ENCODE measurements at places on chromosomes 11 and 22. TPM values are rescaled to one million over a fixed set of nuclear protein-coding genes. Genes with fewer than 3 reads are reported as not detected.

The ANGPTL5 gene
- total RNA-seq: not detected

The SLC17A6 gene
- total RNA-seq: not detected

DNA sequence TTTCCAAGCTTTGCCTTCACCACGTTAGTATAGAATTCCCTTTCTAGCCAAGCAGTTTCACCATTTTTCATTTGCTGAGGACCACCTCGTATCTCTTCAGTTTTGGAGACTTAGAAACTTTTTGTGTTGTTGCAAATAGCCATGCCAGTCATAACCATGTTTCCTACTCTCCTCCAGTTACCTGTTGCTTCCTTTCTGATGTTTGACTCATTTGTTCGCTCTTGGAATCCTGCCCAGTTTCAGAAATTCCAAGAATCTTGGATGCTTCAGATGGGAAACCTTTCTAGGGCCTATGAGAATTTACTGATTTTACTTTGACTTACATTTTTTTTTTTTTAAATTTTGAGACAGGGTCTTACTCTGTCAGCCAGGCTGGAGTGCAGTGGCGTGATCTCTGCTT, 65.4 kb downstream of the PPP6R3 start:
- DNase-seq: no peak
- peaks cover 45% of the 10 kb centered on the region for H3K4me1 ChIP-seq
- H3K4me3 ChIP-seq: no peak overlapping the region
- H3K36me3 ChIP-seq: peaks cover 43% of the 10 kb centered on the region
- no peaks in the 10 kb centered on the region for H3K27me3 ChIP-seq
- H3K27ac ChIP-seq: no peak overlapping the region

GRCh38 chr22:44783581-44783980, 31.2 kb downstream of the ARHGAP8 start:
- H3K27ac ChIP-seq: no peak overlapping the region
- H3K4me3 ChIP-seq: peak overlapping the region; percentile 2
- peak; percentile 13 for DNase-seq
- H3K36me3 ChIP-seq: peaks cover 42% of the 10 kb centered on the region

The USP28 gene
- total RNA-seq: 20.0 TPM

DNA sequence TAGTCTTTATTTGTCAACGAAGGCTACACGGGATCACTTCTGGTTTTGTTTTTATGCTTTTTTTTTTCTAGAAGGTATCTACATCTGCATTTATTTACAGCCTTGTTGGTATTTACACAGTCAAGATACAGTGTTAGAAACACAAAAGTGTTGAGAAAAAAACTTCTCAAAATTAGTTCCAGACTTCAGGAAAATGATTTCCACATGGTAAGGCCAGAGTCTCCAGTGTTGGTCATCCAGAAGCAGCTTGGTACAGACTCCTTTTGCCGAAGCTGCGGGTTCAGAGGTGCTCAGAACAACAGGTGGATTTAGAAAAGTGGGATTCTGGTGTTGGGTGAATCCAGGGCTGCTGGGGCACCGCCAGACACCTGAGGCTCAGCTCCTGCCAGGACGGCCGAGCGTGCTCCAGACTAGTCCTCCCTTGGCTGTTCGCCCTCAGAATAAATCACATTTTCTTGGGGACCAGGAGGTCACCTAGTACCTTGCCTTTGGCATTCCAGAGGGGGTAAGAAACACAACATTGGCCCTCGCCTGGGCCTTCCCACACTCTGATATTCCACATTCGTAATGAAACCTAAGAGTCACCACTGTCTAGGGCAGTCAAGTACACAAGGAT, 78.7 kb upstream of the NARS2 start:
- no peak overlapping the region for H3K4me3 ChIP-seq
- no peaks in the 10 kb centered on the region for H3K4me1 ChIP-seq
- H3K36me3 ChIP-seq: no peaks in the 10 kb centered on the region
- peaks cover 61% of the 10 kb centered on the region for H3K27me3 ChIP-seq
- no peak for DNase-seq
- no peak overlapping the region for H3K27ac ChIP-seq

GRCh38 chr11:61782841-61783240, 9.6 kb downstream of the TMEM258 start:
- no peak for DNase-seq
- H3K4me3 ChIP-seq: no peak overlapping the region
- H3K4me1 ChIP-seq: no peaks in the 10 kb centered on the region
- peaks cover 72% of the 10 kb centered on the region for H3K36me3 ChIP-seq
- H3K27me3 ChIP-seq: no peaks in the 10 kb centered on the region

The CARD16 gene
- 13.0 TPM for total RNA-seq

The MMP12 gene
- total RNA-seq: not detected

- peaks cover 46% of the 10 kb centered on the region for H3K36me3 ChIP-seq
- no peaks in the 10 kb centered on the region for H3K27me3 ChIP-seq
- H3K4me1 ChIP-seq: peaks cover 13% of the 10 kb centered on the region
Measured at GRCh38 chr11:61331651-61332050, 1.3 kb downstream of the DDB1 start.

GRCh38 chr22:42811459-42811858, 45.6 kb downstream of the ARFGAP3 start:
- H3K4me3 ChIP-seq: no peak overlapping the region
- no peaks in the 10 kb centered on the region for H3K27me3 ChIP-seq
- H3K4me1 ChIP-seq: peaks cover under 1% of the 10 kb centered on the region
- H3K36me3 ChIP-seq: peaks cover 30% of the 10 kb centered on the region

DNA sequence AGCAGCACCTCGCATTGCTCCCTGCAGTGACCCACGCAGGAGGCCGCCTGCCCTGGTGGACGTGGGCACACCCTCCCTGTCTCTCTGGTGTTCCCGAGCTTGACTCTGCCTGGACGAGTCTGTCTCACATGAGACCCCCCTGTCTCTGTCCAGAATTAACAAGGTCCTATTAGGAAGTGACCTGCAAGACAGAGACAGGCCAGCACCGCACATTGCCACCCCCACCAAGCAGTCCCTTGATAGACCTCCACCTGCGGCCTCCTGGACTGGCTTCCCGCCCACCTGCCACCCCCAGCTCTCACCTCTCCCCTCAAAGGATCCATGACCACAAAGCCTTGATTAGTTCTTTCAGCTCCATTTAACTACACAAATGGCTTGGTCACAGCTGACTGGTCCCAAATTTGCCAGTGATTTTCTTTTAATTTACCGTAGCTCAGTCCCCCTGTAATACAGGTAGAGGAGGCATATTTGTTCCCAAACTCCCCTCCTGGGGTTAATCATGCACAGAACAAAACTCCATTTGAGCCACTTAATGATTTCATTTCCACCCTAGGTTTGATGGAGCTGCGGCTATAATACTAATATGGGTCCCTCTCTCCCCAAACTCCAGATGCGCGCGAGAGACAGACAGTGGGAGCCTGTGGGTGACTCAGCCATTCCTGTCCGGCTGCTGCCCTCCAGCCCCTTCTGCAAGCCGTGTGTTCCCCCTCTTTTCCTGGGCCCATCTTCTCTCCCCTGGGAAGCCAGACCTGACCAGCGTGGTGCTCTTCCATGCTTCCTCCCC, 11.2 kb downstream of the SPATA19 start:
- H3K36me3 ChIP-seq: peaks cover 9% of the 10 kb centered on the region
- no peak for DNase-seq
- peak overlapping the region; percentile 25 for H3K27ac ChIP-seq

GRCh38 chr11:59186130-59186594, 14.2 kb downstream of the DTX4 start:
- H3K27ac ChIP-seq: peak overlapping the region; percentile 94
- H3K4me3 ChIP-seq: peak overlapping the region; percentile 72
- peak; percentile 95 for DNase-seq

DNA sequence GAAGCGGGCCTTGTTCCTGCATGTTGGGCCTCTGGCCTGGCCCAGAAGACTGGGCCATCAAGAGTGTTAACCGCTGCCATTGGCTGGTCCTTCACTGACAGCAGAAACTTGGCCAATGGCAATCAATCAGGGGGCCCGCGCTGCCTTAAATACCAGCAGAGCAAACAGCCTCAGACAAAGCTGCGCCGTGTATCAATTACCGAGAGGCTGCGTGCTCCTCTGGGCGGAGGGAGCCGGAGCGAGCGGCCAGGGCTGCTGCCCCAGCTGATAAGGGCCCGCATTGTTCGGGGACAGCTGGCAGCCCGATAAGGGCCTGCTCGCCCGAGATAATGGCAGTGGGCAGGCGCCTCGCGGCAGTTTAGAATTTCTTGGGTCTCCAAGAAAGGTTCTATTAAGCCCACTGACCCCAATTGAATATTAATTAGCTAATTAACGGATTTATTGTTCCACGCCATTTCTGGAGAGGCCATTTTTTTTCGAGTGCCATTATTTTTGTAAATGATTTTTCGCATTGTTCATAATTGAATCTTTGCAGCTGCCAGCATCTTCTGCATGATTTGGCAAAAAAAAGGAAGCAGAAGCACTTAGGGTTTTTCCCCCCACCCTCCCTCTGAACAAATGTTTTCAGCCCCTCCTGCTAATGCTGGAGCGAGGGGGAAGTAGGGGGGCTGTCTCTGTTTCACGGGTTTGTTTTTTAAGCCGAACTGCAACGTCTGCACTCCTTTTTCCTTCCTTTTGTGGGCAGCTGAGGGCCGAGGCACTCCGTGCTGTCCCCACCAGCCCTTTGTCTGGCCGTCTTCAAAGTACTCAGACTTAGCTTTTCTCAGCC, 37.6 kb upstream of the RIC3 start:
- H3K27ac ChIP-seq: no peak overlapping the region
- no peaks in the 10 kb centered on the region for H3K36me3 ChIP-seq
- H3K27me3 ChIP-seq: peaks cover 99% of the 10 kb centered on the region

GRCh38 chr11:11746449-11746848, 95.3 kb upstream of the USP47 start:
- no peak overlapping the region for H3K4me3 ChIP-seq
- no peaks in the 10 kb centered on the region for H3K36me3 ChIP-seq
- peaks cover 74% of the 10 kb centered on the region for H3K27me3 ChIP-seq
- H3K27ac ChIP-seq: no peak overlapping the region
- H3K4me1 ChIP-seq: no peaks in the 10 kb centered on the region
- DNase-seq: no peak

- peaks cover 16% of the 10 kb centered on the region for H3K4me1 ChIP-seq
- peak overlapping the region; percentile 91 for H3K27ac ChIP-seq
- H3K4me3 ChIP-seq: peak overlapping the region; percentile 95
- H3K27me3 ChIP-seq: no peaks in the 10 kb centered on the region
- peak; percentile 54 for DNase-seq
Measured at GRCh38 chr11:32894149-32894827, 1.7 kb downstream of the QSER1 start.

The GP1BB gene
- not detected for total RNA-seq

GRCh38 chr11:125262830-125263218, 98.3 kb downstream of the PKNOX2 start:
- peaks cover 76% of the 10 kb centered on the region for H3K27me3 ChIP-seq
- no peak overlapping the region for H3K27ac ChIP-seq
- no peak for DNase-seq
- no peaks in the 10 kb centered on the region for H3K4me1 ChIP-seq
- H3K36me3 ChIP-seq: no peaks in the 10 kb centered on the region

GRCh38 chr11:64659417-64660144, 63.4 kb downstream of the NRXN2 start:
- peaks cover 96% of the 10 kb centered on the region for H3K27me3 ChIP-seq
- DNase-seq: no peak
- H3K27ac ChIP-seq: no peak overlapping the region
- H3K4me3 ChIP-seq: no peak overlapping the region

The SCGB2A2 gene
- total RNA-seq: not detected

GRCh38 chr11:75639762-75640181, 29.1 kb downstream of the MAP6 start:
- H3K27me3 ChIP-seq: peaks cover 69% of the 10 kb centered on the region
- no peak overlapping the region for H3K4me3 ChIP-seq
- H3K27ac ChIP-seq: no peak overlapping the region
- no peaks in the 10 kb centered on the region for H3K4me1 ChIP-seq
- no peak for DNase-seq
- H3K36me3 ChIP-seq: no peaks in the 10 kb centered on the region

GRCh38 chr11:134740590-134741261, 328.7 kb upstream of the B3GAT1 start:
- no peaks in the 10 kb centered on the region for H3K4me1 ChIP-seq
- DNase-seq: no peak
- no peak overlapping the region for H3K4me3 ChIP-seq
- no peaks in the 10 kb centered on the region for H3K36me3 ChIP-seq

DNA sequence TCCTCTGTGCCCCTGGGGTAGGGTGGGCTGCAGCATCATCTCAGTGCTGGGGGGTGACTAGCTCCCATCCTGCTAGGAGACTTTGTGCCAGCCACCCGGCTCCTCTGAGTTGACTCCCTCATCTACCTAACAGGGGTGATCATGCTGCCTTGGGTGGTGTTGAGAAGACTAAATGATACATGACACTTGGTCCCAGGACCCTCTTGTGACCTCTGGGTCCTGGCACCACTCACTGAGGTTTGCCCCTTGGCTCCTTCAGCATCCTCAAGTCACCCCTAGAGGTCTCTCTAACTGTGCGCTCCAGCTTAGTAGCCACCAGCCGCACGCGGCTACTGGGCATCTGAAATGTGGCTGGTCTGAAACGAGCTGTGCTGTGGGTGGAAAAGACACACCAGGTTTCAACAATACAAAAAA, 72.1 kb downstream of the LRRC32 start:
- no peak for DNase-seq
- H3K4me1 ChIP-seq: peaks cover 4% of the 10 kb centered on the region

DNA sequence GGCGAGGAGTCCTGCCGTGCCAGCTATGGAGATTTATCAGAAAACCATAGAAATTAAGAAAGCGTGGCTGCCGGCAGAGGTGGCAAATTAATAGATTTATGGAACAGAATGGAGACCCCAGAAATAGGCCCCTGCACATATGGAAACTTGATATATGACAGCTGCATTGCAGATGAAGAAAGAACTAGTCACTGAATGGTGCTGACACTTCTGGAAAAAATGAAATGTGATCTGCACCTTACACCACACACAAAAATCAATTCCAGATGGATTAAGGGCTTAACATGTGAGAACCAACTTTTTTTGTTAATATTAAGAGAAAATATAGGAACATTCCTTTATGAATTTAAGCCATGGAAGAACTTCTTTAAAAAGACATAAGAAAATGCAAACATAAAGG, 40.3 kb upstream of the TSKU start:
- no peak overlapping the region for H3K27ac ChIP-seq
- H3K4me3 ChIP-seq: no peak overlapping the region

GRCh38 chr11:62020661-62021060, 53.2 kb upstream of the FTH1 start:
- peaks cover 18% of the 10 kb centered on the region for H3K4me1 ChIP-seq
- DNase-seq: no peak
- H3K27ac ChIP-seq: no peak overlapping the region
- H3K36me3 ChIP-seq: peaks cover 5% of the 10 kb centered on the region
- no peak overlapping the region for H3K4me3 ChIP-seq
- H3K27me3 ChIP-seq: no peaks in the 10 kb centered on the region

- no peak overlapping the region for H3K27ac ChIP-seq
- no peaks in the 10 kb centered on the region for H3K27me3 ChIP-seq
- H3K4me3 ChIP-seq: no peak overlapping the region
- no peaks in the 10 kb centered on the region for H3K36me3 ChIP-seq
- no peak for DNase-seq
Measured at GRCh38 chr11:91435694-91436395, 788.8 kb upstream of the FAT3 start.

The NRXN2 gene
- not detected for total RNA-seq

- H3K4me3 ChIP-seq: no peak overlapping the region
- no peaks in the 10 kb centered on the region for H3K36me3 ChIP-seq
- no peak overlapping the region for H3K27ac ChIP-seq
- H3K27me3 ChIP-seq: no peaks in the 10 kb centered on the region
- no peaks in the 10 kb centered on the region for H3K4me1 ChIP-seq
- DNase-seq: no peak
Measured at GRCh38 chr11:90242894-90243416, 20.1 kb upstream of the CHORDC1 start.

GRCh38 chr11:27468995-27469695, 3.4 kb downstream of the LGR4 start:
- H3K4me3 ChIP-seq: peak overlapping the region; percentile 88
- DNase-seq: no peak
- H3K36me3 ChIP-seq: peaks cover 49% of the 10 kb centered on the region
- peaks cover 43% of the 10 kb centered on the region for H3K4me1 ChIP-seq

The CST6 gene
- total RNA-seq: 21.5 TPM

Data from Calu3 (cell line).